Activated T-cell treated with anti-CD3 and anti-CD28 coated beads, Interleukin-2, amount 50 U/mL, for 72 hours (primary cell): ENCODE measurements at places on chromosomes 12 and 14.
A peak's percentile ranks its signal among the peaks of the same experiment; 100 is the strongest.

DNA sequence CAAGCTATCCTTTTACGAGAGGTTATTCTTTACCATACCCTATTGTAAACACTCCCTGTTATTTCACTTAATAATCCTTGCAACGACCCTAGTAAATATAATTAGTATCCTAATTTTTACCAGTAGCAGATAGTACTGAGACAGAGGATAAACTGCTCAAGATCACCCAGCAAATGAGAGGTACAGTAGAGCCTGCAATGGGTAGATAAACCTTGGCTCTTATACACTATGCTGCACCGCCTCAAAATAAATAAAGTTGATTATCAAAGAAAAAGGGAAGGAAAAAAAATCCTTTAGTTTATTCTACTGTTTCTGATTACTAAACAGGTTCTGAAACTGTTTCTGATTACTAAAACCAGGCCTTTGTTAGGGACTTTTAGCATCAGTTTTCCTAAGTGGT is 22.5 kb downstream of the YBX3 start:
- no peak for DNase-seq

GRCh38 chr12:18250313-18250916 is 10.9 kb upstream of the PIK3C2G start:
- no peak for DNase-seq

- no peak for DNase-seq
Observed at GRCh38 chr12:128338386-128339125, 71.6 kb downstream of the TMEM132C start.

- no peak for DNase-seq
Observed at GRCh38 chr14:23627961-23628360, 8.2 kb upstream of the DHRS2 start.

DNA sequence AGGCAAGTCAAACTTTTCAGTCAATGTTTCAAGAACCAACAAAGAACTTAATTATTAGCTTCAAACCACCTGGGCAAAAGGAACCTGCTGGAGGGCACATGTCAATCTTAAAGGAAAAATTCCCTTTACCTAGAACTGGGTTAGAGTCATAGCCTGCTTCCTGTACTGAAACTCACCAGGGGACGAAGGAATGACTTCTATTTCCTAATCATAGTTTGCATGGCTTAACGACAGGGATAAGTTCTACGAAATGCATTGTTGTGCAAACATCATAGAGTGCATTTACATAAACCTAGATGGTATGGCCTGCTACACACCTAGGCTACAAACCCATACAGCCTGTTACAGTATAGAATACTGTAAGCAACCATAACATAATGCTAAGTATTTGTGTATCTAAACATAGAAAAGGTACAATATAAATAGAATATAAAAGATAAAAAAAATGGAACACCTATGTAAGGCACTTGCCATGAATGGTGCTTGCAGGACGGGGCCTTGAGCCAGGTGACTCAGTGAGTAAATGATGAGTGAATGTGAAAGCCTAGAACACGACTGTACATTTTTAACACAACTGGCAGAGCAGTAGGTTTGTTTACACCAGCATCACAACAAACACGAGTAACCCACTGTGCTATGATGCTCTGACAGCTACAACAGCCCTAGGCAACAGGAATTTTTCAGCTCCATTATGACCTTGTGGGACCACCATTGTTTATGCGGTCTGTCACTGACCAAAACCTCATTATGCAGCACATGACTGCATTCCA is 234.9 kb upstream of the CAND1 start:
- peak; percentile 37 for DNase-seq

GRCh38 chr12:94690198-94690771 is 39.9 kb upstream of the TMCC3 start:
- no peak for DNase-seq

GRCh38 chr14:58131386-58131785 is 20.6 kb downstream of the ARMH4 start:
- no peak for DNase-seq

DNA sequence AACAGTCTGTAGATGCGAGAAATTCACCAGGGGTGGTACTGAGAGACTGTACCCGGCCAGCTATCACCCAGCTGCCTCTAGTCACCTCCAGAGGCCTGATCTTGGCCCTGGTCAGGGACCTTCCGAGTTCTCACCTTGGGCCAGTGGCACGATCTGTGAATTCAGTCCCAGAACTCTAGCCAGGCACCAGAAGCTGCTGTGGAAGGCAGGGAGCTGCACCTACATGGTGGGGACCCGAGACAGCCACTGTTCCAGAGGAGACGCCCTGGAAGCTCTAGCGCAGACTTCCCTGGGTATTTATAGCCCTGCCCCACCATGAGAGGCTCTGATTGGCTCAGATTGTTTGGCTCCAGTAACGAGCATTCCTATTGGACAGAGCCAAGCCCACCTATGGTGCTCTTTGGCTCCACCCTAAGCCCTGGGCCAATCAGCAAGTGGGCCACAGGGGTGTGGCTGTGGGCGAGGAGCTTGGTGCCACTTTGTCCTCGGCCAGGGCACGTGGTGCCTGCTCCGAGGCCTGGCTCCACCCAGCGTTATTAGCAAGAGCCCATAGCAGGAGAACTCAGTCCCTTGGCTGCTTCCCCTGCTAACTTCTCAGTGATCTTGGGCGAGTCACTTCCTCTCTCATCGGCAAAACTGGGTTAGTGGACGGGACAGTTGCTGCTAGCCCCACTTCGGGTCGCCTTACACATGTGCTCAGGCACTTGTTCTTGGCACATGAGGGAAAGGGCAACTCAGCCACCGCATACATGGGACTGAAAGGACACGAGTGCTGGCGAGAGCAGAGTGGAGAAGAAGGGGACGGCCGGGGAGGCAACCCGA is 89.0 kb upstream of the BCL11B start:
- DNase-seq = no peak

- peak; percentile 80 for DNase-seq
Observed at GRCh38 chr14:22982477-22983245, at the start of gene AJUBA. TSS of gene AJUBA (minus strand) at chr14:22982551. CDS start at chr14:22982266, 285 bp downstream.

- DNase-seq = no peak
Observed at GRCh38 chr12:104121001-104121400, 17.0 kb downstream of the NFYB start.

GRCh38 chr14:72742118-72742837 is 151.6 kb downstream of the DPF3 start:
- no peak for DNase-seq

DNA sequence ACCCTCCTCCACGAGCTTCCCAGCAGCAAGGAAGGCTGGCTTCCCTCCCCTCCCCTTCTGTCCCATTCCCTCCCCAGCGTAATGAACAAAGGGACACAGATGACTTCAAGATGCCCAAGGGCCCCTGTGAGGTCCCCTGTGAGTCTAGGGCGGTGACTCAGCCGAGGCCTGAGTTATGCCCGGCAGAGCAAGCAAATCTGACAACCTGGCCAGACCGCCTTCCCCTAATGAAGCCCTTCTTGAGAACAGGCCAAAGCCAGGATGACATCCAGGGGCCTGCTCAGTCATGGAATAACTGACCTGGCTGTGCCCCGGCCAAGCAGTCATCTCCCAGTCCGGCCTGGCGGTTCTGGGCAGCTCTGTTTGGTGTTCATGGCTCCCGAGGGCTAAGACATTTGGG is 89.2 kb downstream of the DICER1 start:
- no peak for DNase-seq

DNA sequence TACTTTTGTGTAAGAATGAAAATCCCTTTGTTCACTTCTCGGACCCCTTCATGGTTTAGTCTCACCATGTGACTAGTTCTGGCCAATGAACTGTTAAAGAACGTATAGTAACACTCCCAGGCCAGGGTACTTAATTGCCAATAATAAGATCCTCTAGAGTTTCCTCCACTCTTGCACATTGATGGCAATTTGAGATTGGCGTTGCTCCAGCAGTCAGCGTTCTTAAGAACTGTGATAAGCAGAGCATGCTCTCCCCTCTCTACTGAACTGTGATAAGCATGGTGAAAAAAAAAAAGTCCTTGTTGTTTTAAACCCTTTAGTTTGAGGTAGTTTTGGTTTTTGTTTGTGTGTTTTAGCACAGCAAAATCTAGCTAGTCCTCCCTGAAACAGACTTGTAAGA is 854.5 kb downstream of the SLC6A15 start:
- DNase-seq = no peak

- DNase-seq = peak; percentile 32
Observed at GRCh38 chr14:99971941-99972747, 93.1 kb upstream of the EVL start.

DNA sequence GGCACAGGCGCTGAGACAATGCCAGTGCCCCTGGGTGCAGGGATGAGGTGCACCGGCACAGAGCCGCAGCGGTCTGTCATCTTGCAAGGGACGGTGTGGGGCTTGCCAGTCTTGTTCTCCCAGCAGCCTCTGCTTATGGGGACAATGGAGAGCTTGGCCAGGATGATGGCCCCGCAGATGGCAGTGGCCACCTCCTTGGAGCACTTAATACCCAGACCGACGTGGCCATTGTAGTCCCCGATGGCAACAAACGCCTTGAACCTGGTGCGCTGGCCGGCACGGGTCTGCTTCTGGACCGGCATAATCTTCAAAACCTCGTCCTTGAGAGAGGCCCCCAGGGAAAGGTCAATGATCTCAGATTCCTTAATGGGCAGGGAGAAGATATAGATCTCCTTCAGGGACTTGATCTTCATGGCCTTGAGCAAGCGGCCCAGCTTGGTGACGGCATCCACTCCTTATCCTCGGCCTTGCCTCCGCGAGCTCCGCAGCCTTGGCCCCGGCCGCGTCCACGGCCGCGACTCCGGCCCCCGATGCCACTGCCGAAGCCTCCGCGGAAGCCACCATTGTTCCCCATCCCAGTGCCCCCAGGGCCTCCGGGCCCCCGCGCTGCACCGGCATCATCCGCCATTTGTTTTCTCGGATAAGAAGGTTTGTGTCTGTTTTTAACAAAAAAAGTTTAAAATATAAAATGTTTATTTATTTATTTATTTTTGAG is 29.9 kb downstream of the VRTN start:
- no peak for DNase-seq

DNA sequence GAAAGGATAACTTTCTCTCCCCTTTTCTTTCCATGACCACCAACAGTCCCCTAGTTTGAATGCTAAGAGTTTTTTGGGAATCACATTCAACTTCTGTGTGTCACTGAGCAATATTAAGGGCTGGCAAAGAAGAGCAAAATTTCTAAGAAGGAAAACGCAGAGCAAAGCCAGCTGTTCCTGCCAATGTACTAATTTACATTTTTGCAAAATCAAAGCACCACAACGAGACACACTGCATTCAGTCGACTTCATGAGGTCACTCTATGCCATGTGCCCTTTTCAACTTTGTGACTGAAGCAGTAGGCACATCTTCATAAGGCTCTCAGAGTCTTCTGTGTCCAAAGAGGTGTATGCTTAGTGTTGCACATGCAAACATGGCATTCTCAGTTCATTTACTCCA is 66.4 kb downstream of the PTPRR start:
- no peak for DNase-seq

- peak; percentile 28 for DNase-seq
Observed at GRCh38 chr12:26614011-26614616, 218.9 kb downstream of the ITPR2 start.

GRCh38 chr14:88863167-88863566 is 38.7 kb downstream of the TTC8 start:
- no peak for DNase-seq

GRCh38 chr14:23294734-23295561 is 7.7 kb downstream of the PPP1R3E start:
- peak; percentile 64 for DNase-seq

DNA sequence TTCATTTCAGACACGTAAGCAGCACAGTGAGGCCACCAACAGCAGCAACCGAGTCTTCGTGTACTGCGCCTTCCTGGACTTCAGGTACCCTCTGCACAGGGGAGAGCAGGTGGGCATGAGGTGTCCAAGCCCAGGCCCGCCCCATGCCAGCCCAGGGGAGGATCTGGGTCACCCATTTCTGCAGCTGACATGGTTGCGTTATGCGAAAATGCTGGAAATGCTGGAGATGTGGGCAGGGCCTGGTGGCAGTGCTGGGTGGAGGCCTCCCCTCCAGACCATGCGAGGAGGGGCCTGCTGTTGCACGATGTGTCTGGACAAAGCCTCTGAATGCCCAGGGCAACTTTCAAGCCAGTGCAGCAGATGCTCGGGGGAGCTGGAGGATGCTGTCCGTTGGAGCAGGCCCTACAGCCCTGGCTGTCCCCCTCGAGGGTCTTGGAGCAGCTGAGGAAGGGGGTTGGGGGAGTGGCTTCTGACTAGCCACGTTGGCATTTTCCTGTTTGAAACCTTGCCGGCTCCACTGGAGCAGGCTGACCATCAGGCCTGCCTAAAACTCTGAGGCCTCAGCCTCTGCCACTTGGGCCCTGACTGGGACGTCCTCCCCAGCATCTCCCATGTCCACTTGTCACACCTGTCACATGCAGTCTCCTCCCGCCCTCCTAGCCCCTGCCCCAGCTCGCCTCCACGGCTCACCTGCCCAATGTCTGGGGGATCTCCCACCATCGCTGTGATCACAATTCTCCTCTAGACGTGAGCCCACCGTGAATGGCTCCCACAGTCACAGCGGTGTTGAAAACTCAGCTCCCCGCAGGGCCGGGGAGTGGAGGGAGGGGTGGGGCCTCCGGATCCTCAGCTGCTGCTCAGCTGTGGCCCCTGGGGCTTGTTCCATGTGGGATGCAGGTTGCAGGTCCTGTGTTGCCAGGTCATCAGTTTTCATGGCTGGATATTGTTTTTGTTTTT is 123.4 kb downstream of the ADGRD1 start:
- no peak for DNase-seq

DNA sequence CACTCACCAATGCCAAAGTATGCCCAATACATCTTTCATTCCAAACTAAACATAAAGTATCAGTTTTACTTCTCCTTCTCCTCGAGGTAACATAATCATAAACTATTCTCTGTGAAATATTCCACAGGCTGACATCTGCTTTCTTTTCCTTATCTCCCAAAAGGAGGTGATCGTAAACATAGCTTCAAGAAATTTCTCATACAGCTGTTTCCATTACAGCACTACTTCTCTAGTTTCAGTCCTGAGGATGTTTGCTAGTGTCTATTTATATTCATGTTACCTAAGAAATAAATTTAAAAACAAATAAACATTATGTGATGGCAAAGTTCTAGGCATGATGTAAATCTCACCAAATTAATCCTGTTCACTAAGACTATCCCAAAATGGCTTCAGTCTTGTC is 90.1 kb upstream of the CPSF6 start:
- no peak for DNase-seq

- no peak for DNase-seq
Observed at GRCh38 chr14:100564512-100564911, 22.7 kb downstream of the BEGAIN start.

- DNase-seq = no peak
Observed at GRCh38 chr14:73325630-73326299, 88.5 kb downstream of the PAPLN start.

- DNase-seq = no peak
Observed at GRCh38 chr12:85237327-85237726, 42.7 kb upstream of the ALX1 start.

GRCh38 chr12:65051218-65051617 is 69.9 kb downstream of the WIF1 start:
- no peak for DNase-seq

DNA sequence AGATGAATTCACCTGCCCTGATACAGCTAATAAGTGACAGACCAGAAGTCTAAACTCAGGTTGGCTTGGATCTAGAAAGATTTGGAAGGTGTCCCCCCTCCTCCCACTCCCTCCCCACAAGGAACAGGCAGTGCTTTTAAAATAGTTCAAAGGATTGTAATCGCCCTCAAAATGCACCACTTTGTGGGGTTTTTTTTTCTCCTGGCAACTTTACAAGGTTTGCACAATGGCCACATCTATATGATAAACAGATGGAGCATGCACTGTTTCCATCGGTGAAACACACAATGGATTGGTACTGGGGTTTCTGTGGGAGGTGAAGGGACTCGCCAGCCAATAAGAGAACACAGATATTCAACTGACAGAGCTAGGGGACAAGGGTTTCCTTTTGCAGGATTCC is 137.4 kb downstream of the LLPH start:
- DNase-seq = no peak

- DNase-seq = no peak
Observed at GRCh38 chr14:74846168-74846567, 29.8 kb downstream of the PROX2 start.
